ENCODE measurements at places on chromosomes 12 and 14.

- DNase-seq = no peak
Measured at GRCh38 chr12:20883288-20883687, 72.8 kb downstream of the SLCO1B3 start.

GRCh38 chr12:131413006-131413405 lies 297.9 kb upstream of the SFSWAP start:
- DNase-seq = no peak

- peak; percentile 98 for DNase-seq
Measured at GRCh38 chr12:67827820-67828383, 161.3 kb upstream of the IFNG-AS1 start.

DNA sequence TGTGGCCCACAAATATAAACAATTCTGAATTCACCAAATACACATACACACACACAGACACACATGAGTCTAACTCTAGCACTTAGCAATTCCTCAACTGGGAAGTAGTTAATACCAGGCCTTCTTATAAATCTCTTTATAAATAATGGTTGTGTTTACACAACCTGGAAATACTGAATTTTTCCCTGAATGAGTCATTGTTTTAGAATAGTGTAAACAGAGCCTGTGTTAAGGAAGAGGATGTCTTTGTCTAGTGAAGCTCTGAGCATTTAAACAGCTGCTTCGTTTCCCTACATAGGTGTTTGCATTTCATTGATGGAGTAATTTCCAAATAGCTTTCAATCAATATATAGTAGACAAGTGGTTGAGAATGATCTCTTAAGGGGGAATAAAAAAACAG lies 218.8 kb downstream of the BTG1 start:
- peak; percentile 53 for DNase-seq

DNA sequence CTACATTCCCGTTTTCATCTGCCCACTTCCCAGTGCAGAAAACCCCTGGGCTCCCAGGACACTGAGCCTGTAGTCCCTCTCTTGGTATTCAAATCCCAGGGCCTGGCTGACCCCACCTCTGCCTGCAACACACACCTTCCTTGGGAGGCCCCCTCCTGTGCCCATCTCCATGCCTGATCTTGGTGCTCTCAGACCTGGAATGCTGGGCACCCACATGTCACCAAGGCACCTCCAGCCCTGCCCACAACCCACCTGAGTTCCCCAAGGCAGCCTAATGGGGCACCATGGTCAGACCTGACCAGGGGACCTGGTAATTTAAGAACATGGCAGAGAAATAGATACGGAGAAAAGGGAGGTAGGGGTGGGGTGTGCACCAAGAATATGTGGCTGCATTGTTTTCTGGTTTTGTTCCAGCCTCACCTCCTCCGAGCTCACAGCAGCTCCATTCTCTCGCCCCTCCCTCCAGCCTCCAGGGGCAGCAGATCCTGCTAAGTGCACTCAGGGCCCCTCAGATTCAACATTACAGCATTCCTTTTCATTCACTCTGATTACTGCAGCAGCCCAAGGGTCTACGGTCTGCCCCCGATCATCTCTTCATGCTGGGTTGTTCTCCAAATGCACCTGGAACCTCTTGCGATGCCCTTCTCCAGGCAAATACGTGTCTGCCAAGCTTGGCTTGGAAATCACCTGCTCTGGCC lies 9.2 kb upstream of the HSP90AA1 start:
- no peak for DNase-seq

DNA sequence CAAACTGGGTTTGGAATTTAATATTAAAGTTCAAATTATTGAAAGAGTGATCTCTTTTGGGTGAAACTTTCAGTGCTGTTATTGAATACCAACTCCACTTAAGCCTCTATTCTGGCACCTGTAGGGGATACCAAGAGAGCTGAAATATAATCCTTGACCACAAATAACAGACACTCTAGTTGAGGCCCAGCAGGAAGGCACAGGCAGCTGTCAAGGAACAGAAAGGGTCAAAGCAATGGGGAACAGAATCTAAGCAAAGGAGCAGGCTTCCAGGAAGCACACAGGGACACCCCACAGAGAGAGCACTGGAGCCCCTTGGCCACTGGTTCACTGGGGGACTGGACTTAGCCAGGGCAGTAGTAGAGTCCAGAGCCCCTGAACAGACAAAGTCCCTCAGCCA lies 120.9 kb upstream of the SFSWAP start:
- DNase-seq = no peak

GRCh38 chr12:132516095-132517012 lies 26.4 kb downstream of the FBRSL1 start:
- DNase-seq = no peak

DNA sequence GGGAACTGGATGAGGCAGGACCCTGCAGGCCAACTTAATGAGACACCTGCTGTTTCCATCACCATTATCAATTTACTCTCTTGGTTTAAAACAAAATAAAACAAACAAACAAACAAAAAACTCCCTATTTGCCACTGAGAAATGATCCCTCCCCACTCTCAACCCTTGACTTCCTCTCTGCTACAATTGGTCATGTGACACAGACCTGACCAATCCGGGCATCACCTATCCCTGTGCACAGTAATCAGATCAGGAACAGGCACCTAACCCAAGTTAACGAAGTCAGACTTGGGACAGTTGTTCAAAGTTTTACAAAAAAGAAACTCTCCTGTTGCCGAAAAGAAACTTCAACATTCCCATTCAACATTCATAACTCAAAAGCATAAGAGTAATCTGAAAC lies 58.4 kb downstream of the NELL2 start:
- no peak for DNase-seq

DNA sequence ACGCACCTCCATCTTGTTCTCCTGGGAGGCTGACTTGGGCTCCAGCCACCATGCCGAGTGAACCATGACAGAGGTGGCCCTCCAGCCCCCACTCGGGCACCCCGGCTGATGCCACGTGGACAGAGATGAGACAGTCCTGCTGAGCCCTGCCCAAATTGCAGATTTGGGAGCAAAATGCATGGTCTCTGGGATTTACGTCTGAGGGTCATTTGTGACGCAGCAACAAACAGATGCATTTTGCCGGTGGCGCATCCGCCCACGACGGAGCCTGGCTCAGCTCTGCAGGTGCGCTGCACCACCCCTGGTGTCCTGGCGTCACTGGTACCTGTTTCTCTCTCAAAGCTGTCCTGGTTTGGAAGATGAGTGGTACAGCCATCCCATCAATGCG lies 31.1 kb upstream of the INF2 start:
- DNase-seq = no peak

GRCh38 chr12:46260913-46261476 lies 7.8 kb downstream of the SLC38A1 start:
- DNase-seq = no peak

- DNase-seq = no peak
Measured at GRCh38 chr14:94028450-94028826, 2.3 kb downstream of the OTUB2 start.

DNA sequence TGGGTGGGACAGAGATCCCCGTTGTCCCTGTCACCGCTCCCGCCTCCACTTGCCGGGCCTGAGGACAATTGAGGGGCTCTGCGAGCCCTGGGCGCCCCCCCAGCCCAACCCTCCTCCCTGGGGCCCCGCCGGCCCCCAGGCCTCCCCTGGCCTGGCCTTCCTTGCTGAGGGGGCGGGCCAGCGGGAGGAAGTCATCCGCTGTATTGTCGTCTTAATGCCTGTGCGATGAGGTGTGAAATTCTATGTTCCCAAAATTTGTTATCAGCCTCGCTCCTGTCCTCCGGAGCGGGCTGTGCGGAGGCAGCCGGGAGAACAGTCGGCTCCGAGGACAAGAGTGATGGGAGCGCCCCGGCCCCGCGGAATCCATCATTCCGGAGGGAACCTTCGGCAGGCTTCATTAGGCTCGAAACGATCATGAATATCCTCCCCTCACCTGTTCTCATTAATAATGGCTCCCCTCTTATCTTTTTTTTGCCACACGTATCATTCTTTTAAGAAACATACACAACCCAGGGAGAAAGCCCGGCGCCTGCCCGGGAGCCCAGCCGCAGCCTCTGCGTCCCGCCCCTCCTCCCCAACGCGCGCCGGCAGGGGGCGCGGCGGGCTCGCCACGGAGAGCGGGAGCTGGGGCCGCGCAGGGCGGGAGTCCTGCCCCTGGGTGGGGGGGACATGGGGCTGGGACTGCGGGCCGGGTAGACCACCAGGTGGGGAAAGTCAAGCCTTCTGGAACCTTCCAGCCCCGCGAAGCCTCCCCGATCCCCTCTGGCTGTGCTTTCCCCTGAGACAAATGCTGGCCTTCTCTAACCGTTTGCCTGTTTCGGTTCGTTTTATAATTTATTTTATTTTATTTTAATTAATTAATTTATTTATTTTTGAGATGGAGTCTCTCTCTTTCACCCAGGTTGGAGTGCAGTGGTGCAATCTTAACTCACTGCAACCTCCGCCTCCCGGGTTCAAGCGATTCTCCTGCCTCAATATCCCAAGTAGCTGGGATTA lies 17.1 kb upstream of the DLK1 start:
- no peak for DNase-seq

DNA sequence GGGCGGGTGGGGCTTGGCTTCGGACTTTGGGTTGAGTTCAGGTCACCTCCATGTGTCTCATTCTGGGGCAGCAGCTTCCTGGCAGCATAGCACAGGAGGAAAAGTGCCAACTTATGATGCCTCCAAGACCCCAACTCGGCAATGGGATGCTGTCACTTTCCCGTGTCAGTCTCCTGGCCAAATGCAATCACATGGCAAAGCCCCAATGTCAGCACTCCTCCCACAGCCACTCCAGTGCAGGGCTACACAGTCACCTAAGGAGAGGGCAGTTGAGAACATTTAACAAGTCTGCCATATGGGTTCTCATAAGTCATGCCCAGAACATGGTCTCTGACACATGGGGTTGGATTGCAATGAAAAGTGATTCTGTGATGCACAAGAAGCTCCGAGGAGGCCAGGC lies 26.7 kb downstream of the ELK3 start:
- no peak for DNase-seq

Data from fibroblast of skin of scalp (primary cell).